ENCODE measurements at places on chromosomes 12 and 14.

DNA sequence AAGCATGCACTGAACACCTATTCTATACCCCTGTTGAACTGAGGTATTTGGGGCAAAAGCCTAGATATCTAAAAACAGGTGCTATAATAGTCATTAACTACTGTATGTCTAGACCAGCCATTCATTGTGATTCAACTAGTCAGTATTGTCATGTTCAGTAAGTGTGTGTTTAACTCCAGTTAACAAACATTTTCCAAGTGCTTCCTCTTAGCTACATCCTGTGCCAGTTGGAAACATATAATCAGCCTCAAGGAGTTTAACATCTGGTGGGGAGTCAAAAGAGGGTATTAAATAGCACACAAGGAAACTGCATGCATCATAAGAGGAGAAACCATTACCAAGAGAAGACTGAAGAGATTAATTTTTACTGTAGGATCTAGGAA lies 20.4 kb downstream of the TMTC1 start:
- no peak for DNase-seq

GRCh38 chr14:69719501-69719951 lies 47.4 kb upstream of the SRSF5 start:
- no peak for DNase-seq

DNA sequence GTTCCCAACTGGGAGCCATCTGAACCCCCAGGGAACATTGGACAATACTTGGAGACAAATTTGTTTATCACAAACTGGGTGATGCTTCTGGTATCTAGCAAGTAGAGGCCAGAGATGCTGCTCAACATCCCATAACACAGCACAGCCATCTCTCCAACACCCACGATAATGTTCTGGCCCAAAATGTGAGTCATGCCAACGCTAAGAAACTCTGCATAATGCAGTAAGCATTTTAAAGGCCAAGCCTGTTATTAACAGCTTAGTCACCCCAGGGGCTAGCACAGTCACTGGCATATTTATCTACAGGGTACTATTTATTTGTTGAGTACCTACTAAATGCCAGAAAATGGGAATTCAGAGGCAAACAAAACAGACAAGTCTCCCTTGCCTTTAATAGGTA lies 873.1 kb upstream of the TMEM132C start:
- no peak for DNase-seq

DNA sequence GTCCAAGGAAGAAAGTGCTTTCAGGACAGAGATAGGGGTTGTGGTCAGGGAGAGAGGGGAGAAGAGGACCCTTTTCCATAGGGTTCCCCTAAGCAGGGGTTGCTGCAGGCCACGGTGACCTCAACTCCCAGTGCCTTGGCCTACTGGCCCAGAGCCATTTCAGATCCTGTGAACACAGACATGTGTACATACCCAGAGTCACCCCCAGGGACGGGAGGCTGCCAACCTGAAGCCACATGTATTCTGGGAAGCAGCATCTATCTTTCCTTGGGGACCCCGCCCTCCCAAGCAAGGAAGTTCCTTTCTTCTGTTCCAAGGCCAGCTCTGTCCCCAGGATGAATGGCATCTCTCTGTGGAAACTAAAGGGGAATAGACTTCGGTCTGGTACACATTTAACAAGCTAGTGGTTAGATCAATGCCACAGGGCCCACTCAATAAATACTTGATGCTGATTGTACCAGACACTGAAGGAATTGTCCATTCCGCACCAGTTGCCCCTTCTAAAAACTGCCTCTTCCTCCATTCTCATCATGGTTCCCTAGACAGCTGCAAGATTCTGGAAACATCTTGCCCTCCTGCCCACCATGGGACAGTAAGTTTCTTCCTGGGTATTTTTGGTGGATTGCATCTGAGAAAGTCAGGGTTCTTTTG lies 25.2 kb upstream of the DGLUCY start:
- no peak for DNase-seq

DNA sequence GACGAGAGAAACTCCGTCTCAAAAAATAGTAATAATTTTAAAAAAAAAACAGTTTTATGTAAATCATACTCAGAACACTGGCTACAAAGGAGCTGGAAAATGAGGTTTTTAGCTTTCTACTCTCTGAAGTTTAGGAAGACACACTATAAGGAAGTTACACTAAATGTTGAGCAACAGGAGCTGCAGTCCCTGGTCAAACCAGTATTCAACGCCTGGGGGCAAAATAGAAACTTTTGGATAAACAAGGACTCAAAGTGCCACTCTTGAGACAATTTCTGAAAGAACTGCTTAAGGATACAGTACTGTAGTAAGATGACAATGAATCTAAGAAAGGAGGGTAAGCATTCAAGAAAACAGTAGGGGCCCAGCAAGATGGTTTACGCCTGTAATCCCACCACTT lies 29.3 kb downstream of the ACTR6 start:
- peak; percentile 71 for DNase-seq

- no peak for DNase-seq
These were observed 1.7 kb upstream of the CRIP1 start for GRCh38 chr14:105484997-105485393.

GRCh38 chr12:112188130-112188830 lies 62.9 kb downstream of the TRAFD1 start:
- no peak for DNase-seq

GRCh38 chr14:39469094-39469710 lies 37.0 kb upstream of the FBXO33 start:
- DNase-seq, result peak; percentile 66

GRCh38 chr12:4506870-4507269 lies 31.8 kb upstream of the RAD51AP1 start:
- no peak for DNase-seq

GRCh38 chr14:101233808-101234207 lies 327.5 kb upstream of the DIO3 start:
- no peak for DNase-seq

GRCh38 chr12:119668324-119668841 lies 450 bp downstream of the PRKAB1 start:
- DNase-seq, result no peak

GRCh38 chr12:126784328-126784921 lies 1482.5 kb upstream of the TMEM132C start:
- peak; percentile 33 for DNase-seq

- no peak for DNase-seq
These were observed 7.7 kb downstream of the KCNH3 start for GRCh38 chr12:49546481-49546880.

DNA sequence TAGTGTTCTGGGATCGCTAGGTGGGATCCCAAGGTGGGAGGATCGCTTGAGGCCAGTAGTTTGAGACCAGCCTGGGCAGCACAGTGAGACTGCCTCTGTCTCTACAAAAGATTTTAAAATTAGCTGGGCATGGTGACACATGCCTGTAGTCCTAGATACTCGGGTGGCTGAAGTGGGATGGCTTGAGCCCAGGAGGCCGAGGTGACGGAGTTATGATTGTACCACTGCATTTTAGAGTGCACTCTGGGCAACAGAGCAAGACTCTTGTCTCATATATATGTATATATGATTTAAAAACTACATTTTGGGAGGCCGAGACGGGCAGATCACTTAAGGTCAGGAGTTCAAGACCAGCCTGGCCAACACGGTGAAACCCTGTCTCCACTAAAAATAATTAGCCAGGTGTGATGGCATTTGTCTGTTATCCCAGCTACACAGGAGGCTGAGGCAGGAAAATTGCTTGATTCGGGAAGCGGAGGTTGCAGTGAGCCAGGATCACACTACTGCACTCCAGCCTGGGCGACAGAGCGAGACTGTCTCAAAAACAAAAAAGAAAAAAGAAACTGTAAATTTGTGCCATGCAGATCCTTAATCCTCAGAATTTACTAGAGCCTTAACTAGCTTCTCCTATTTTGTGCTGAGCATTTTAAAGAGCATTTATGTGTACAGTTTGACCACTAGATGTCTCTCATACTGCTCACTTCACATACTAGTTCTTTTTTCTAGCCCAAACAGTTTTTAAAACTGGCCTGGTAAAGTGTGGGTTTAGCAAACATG lies 114.8 kb downstream of the MON2 start:
- DNase-seq, result peak; percentile 25

- DNase-seq, result no peak
These were observed 332.6 kb downstream of the GLT1D1 start for GRCh38 chr12:129185855-129186254.

GRCh38 chr12:67593041-67593440 lies 55.5 kb upstream of the DYRK2 start:
- peak; percentile 69 for DNase-seq

DNA sequence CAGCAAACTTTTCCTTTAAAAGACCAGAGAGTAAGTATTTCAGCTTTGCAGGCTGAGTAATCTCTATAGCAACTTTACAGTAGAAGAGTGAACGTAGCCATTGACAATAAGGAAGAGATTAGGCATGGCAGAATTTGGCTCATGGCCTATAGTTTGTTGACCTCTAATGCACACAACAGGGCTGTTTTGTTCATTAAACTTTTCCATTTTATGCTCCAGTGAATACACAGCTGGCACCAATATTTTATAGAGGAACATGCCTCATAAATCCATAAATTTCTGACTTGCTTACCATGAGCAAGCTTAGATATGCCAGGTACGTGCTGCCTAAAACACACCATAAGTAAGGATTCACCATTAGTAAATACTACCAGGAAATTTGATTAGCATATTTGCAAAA lies 609.0 kb upstream of the STXBP6 start:
- DNase-seq, result no peak

DNA sequence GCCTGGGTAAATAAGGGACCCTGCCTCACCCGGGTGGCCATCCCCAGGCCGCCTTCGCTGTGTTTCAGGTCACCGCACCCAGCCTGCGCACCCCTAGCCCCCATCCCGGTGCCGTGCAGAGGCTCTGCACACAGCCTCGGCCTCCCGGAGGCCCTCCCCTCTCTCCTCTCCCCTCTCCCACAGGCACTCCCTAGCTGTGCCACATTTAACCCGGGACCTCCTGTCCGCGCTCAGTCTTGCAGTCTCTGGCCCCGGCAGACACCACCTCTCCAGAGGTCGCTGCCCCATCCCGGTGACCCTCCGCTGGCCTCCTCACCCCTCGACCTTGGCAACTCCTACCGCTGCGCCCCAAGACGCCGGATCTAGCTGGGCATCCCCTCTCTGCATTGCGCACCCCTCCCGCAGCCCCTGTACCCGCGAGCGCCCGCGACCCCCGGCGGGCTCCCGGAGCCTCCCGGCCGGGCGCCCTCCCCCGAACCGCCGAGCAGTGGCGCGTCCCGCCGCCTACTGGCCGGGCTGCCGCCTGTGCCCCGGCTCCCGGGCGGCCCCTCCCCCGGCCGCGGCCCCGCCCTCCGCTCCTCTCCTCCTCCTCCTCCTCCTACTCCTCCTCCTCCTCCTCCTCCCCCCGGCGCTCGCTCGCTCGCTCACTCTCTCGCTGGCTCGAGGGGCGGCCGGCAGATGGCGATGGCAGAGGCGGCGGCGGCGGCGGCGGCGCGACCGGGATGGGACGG lies 120.7 kb downstream of the AACS start:
- DNase-seq, result peak; percentile 82

- no peak for DNase-seq
These were observed 164.5 kb downstream of the MGAT4C start for GRCh38 chr12:86091681-86092080.

GRCh38 chr12:4217091-4217490 lies 56.5 kb upstream of the CCND2 start:
- DNase-seq, result no peak

- DNase-seq, result no peak
These were observed 561.6 kb downstream of the RERGL start for GRCh38 chr12:17528394-17528793.

- DNase-seq, result no peak
These were observed 42.4 kb downstream of the FAM186A start for GRCh38 chr12:50353869-50354593.

DNA sequence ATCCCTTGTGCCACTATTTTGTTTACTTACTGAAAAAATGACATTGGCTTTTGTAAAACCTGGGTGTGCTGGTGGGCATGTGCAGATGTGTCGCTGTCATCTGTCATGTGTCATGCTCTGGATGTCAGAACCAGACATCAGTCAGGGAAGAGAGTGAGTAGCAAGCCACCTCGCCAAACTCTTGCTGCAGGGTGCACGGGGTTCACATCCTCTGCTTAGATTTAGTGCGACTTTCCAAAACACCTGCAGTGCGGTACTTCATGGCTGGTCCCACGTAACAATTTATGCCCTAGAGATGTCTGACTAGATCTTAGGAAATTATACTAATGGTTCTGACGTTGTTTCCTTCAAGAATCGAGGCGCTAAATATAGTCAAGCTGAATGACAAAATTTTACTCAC lies 106.7 kb downstream of the CRADD start:
- DNase-seq, result no peak

- no peak for DNase-seq
These were observed 248.5 kb downstream of the GLT1D1 start for GRCh38 chr12:129101816-129102215.

- peak; percentile 68 for DNase-seq
These were observed 163.7 kb upstream of the RPH3A start for GRCh38 chr12:112627851-112628250.

DNA sequence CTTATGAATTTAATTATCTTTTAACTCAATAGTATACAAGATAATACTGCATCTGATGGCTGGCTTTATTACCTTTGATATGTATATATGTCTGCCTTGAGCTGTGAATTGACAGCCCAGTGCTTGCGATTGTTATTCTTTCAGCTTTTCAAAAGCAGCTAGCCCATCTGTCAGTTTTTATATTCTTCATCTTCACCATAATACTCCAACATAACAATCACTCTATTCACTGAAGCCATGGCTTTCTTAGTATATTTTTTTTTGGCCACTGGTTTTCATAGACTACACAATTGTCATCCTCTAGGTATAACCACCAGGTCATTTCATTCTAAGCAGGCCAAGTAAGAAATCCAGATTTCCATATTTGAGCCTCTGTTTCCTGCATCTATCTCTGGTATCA lies 1026.1 kb downstream of the FSCB start:
- DNase-seq, result no peak

DNA sequence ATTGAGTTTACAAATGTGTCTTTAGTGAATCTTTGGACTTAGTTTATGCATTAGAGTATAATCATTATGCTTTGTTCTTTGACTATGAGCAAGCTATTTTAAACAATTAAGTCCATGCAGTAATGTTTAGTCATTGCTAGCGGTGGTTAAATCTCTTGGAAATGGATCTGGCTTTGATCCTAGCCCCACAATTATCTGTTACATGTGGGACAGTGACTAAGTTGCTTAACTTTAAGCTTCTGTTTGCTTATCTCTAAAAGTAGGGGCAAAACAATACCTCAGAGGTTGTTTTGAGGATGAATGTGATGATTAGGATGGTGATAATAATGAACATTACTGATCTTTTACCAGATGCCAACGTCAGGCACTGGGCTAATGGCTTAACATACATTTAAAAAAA lies 124.2 kb downstream of the NPAS3 start:
- no peak for DNase-seq

DNA sequence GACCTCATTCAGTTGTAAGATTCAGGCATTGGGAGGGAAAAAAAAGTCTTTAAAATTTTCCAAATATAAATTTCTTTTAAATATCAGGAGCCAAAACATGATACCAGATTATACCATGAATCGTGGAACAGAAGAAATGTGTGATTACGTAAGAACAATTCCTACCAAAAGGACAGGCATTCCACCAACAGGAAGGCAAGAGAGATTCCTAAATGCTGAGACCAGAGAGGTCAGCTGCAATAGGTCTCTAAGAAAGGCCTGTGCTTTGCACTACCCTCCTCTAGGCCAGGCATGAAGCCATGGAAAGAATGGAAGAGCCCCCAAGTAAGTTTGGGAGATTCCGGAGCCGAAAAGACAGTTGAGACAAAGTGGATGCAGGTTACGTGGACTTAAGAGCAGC lies 83.7 kb downstream of the PTGER2 start:
- no peak for DNase-seq

Measured in ELF-1 (cell line).